Stimulated activated CD4-positive, alpha-beta T cell treated with anti-CD3 and anti-CD28 coated beads, Interleukin-1b, Interleukin-23, amount 100 ng/mL, for 1 hour (primary cell): ENCODE measurements at places on chromosomes 7 and 10.

DNA sequence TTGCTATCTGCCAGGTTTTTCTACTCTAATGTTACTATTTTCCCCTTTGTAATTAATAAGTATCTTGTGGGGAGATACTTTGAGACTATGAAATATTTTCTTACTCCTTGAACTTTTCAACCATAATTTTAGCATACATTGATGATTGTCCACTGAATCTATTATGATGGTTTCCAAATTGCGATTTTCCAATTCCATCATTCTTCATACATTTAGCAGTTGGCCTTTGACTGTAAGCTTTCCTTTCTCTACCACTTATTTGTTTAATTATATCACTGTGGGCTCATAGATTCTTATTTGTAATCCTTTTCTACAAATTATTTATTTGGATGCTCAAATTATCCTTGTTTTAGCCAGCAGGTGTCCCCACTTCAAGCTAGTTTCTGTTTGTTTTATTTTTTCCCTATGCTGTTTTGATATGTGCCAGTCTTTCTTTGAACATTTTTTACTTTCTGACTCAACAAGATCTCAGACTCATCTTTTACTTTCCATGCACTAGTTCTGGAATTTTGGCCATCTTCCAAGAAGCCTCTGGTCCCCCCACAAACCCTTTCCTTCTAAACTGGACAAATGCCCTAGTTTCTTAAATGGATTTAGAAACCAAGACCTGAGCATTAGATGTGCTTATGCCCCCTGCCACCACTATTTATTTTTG is 11.4 kb upstream of the MRPS16 start:
- DNase-seq, result no peak

- DNase-seq, result no peak
Measured at GRCh38 chr7:155392726-155393570, 65.0 kb upstream of the EN2 start.

- DNase-seq, result no peak
Measured at GRCh38 chr7:107152011-107152410, 16.8 kb upstream of the HBP1 start.

DNA sequence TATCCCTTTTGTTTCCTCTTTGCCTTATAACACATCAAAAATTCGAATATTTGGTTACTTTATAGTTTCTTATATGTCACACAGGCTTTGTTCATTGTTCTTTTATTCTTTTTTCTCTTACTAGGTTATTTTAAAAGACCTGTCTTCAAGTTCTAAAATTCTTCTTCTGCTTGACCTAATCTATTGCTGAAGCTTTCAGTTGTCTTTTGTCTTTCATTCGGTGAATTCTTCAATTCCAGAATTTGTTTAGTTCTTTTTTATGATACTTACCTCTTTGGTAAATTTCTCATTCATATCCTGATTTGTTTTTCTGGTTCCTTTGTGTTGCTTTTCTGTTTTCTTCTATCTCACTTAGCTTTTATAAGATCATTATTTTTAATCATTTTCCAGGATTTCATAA is 188.4 kb downstream of the ZEB1 start:
- DNase-seq, result no peak

- DNase-seq, result no peak
Measured at GRCh38 chr7:77910124-77910523, 111.6 kb downstream of the PHTF2 start.

DNA sequence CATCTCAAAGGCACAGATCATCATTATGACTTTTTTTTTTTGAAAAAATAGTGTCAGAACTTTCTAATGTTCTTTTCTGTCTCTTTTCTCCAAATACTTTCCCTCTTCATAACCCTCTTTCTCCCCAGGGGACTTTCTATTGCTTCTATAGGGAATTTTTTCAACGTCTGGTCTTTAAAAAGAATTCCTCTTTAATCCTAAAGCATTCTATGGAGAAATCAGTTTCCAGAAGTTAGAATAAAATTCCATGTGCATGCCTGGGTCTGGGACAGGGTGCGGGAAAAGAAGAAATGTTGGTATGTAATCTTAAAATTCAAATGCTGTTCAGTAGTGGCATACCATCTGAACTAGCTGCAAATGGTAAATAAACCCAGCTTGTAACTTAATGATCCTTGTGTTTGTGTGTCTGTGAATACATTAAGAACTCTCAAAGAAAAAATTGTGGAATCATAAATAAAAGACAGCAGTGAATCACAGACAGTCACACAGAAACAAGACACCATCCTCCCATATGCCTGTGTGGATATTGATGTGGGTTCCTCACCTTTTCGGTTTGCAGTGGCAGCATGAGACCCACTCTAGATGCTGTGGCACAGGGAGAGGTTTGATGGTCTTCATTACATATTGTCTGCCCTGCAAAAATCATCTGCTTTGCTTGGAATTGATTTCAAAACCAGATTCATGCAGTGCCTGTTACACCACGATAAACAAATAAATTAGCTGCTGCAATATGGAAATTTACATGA is 374.7 kb upstream of the NRP1 start:
- DNase-seq, result no peak

DNA sequence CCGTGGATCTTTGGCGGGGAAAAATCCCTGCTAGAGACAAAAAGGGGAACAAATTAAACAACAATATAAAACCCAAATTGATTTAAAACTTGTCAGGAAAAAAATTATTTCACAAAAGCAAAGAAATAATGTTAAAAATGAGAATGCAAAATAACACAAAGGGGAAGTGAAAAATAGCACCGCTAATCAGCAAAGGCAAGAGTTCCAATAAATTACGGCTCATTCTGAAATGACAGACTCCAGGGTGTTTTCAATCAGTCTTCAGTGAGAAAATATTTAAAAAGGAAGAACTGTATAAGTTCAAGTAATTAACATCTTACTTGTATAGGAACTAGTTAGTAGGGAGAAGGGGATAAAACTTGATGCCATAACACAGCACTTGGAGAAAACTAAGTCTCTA is 336.8 kb downstream of the LRRTM3 start:
- no peak for DNase-seq

DNA sequence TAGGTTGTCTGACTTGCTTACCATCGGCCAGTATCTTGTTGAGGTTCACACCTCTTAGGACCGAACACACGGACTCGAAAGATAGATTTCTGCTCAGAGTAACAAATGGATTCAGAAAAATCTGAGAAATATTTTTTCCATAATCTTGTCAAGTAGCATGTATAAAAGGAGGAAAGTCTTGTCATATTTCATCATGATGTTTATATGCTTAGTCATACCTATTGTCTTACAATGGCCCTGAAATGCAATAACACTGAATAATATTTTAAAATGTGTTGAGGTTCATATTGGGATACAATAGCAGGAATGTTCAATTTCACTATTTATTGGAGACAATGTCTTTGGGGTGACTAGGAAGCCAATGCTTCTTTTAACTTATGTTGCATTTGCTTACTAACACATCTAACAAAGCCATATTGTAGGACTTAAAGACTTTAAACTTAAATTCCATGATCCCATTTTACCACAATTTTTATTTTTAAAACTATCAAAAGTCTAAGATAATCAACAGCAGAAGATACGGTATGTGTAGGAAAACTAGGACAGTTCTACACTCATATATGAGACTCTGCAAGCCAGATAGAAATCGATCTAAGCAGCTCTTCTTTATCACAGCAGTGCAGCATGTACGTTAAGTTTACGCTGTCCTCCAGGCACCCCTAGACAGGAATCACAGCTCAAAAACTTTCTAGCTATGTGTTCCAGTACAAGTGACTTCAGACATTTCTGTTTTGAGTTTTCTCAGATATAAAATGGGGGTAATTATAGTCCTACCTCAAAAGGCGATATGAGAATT is 135.7 kb upstream of the CAV2 start:
- no peak for DNase-seq
